Activated gamma-delta T cell treated with Interleukin-2 at 50 U/mL for 16 hours (primary cell): ENCODE measurements at places on chromosomes 1 and 21.

DNA sequence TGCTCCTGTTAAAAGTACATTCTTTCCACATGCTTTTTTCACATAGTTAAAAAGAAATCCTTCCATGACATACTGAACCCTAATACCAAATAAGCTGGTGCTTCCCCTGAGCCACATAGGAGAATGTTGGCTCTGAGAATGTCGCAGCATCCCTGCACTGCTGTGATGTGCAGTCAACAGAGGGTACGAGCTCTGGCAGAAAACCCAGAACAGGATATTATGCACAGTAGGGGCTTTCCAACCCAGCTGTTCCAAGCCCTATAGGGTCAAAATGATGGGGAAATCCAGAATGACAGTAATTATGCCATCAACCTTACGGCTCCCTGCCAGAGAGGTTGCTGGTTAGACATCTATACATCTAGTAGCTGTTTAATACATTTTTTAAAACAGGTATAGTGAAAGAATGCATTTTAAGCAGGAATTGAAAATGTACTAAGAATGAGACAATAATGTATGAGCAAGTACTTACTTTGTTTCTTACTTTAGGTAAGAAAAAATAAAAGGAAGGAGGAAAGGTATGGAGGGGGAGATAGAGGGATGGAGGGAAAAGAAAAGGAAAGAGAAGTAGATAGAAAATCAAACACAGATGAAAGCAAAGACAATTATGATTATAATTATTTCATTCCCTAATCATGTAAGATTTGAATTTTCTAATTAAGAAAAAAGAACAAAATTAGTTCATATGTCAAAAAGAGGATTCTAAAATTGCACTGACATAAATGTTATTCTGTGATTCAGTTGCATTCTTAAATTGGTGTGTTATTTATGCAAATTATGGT lies 126.0 kb downstream of the NR5A2 start:
- DNase-seq: peak; percentile 10

DNA sequence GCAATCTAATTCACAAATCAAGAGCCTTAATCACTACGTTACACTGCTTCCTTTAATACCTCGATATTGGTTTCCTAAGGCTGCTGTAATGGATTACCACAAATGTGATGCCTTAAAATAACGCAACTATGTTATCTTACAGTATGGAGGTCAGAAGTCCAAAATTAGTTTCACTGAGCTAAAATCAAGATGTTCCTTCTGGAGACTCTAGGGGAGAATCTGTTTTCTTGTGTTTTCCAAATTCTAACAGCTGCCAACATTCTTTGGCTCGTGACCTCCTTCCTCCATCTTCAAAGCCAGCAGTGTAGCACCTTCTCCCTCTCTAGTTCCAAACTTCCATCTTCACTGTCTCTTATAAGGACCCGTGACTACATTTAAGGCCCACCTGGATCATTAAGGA lies 335.0 kb upstream of the NFIA start:
- DNase-seq: no peak

DNA sequence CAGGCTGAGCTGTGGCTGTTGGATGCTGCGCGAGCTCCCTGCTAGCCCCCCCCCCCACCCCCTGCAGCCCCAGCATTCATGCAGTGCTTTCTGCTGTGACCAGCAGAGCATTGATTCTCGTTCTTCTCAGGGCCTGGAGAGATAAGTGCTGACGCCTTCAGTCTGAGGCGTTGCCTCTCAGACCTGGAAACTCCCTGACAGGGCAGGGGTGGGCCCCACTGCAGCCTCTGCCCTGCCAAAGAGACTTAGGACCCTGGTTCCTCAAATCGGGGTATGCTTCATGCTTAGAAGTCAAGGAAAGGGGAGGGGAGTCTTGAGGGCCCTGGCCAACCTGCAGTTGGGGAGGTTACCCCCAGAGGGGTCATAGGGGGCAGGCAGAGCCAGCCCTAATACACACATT lies 38.5 kb downstream of the PTPRF start:
- no peak for DNase-seq

DNA sequence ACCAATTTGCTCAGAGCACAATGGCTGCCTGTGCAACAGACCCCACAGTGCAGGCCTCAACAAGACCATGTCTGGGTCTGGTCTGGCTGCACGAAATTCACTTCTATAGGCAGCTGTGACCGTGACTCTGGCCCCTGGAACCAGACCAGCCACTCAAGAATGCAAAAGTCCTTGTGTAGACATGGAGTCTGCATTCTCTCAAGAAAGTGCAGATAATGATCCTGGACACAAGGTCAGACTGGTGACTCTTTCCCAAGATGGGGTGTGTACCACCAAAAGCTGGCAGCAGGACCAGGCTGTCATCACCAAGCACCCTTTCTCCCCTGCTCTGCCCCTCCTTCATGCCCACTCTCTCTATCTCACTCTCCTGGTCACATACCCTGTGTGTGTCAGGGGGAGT lies 7.1 kb upstream of the METTL25B start:
- DNase-seq: no peak

- DNase-seq: no peak
Observed at GRCh38 chr1:10768552-10768951, 27.9 kb downstream of the CASZ1 start.

DNA sequence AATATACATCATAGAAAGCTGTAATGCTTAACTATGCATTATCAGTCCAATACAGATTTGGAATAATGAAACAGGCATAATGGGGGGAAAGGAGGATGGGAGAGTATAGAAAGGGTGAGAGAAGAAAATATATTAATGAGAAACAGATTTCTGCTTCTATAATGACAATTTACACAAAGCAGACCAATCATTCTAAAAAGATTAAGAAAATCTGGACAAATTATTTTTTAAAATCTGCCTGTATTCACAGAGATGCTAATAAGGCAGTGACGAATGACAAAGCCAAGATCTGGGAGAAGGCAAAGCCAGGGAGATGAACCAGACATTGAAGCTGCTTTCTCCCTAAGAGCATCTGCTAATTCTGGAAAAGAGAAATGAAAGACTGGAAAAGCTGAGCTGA lies 50.0 kb downstream of the SPATA6 start:
- DNase-seq: no peak

GRCh38 chr1:22350171-22350923 lies 101.3 kb upstream of the ZBTB40 start:
- DNase-seq: no peak

DNA sequence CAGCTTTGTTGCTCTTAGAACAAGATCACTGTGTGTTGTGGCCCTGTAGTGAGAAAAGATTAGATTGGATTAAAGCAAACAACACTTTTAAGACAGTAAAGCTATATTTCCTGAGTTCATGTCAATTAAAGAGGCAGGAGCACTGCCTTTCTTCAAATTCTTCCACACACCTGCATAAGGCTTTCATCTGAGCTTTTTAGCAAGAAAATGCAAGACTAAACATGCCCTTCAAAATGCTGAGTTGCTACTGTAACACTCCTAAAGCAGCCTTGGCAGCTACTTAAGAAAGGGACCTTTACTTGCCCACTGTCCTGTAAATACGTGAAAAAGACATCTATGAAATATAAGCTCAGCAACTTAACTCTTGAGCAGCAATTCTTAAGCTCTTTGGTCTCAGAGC lies 11.8 kb downstream of the DPH5 start:
- no peak for DNase-seq
